ENCODE measurements at places on chromosomes 2 and 18.

GRCh38 chr2:189165656-189166380 is 13.7 kb downstream of the COL5A2 start:
- DNase-seq = no peak

DNA sequence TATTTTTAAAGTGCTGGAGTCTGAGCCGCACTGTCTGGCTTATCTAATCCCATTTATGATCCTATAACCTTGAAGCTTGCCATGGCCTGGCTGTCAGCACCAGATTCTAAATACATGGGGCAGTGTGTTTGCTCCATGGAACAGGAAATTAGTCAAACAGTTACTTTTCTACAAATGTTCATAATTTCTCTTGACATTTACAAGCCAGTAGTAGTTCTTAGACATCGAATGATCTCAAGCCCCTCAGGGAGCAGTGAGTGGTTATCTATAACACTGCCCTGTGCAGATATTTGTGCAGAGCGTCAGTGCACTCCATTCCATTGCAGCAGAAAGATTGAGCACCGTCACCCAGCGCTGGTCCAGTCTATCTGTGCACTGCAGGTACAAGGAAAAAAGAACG is 205.2 kb downstream of the AGPS start:
- no peak for DNase-seq

- DNase-seq = no peak
Observed at GRCh38 chr2:149892563-149892962, 305.0 kb upstream of the MMADHC start.

DNA sequence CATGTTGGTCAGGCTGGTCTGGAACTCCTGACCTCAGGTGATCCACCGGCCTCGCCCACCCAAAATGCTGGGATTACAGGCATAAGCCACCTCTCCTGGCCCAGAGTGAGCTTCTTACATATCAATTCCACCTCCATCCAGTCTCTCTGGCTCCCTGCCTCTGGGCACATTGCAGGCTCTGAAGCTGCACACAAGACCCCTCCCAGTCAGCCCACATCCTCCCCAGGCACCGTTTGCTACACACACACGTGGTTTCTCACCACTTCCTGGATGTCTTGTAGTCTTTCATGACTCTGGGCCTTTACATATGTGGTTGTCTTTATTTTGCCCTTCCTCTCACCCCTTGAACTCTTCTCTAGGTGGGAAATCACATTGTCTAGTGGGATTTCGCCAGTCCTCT is 64.0 kb upstream of the CABLES1 start:
- DNase-seq = no peak

DNA sequence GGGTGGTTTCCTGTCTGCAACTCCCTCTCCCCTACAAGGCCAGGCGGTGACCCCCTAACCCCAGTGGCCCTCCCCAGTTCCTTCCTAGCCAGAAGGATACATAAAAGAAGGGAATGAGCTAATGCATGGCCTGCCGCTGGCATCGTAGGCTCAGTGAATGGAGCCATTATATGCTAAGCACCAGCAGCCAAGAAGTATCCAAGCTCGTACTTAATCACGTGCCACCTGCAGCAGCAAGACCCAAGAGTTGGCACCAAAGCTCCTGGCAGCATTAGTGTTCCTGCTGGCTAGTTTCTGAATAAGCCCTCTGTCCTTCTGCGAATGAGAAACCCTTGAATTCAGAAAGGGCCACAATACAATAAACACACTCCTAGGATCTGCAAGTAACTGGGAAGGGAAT is 4.3 kb downstream of the DBI start:
- DNase-seq = no peak
